ENCODE measurements at places on chromosomes 1 and 21.

GRCh38 chr1:159786465-159786864 lies 5.7 kb downstream of the DUSP23 start:
- DNase-seq: no peak

DNA sequence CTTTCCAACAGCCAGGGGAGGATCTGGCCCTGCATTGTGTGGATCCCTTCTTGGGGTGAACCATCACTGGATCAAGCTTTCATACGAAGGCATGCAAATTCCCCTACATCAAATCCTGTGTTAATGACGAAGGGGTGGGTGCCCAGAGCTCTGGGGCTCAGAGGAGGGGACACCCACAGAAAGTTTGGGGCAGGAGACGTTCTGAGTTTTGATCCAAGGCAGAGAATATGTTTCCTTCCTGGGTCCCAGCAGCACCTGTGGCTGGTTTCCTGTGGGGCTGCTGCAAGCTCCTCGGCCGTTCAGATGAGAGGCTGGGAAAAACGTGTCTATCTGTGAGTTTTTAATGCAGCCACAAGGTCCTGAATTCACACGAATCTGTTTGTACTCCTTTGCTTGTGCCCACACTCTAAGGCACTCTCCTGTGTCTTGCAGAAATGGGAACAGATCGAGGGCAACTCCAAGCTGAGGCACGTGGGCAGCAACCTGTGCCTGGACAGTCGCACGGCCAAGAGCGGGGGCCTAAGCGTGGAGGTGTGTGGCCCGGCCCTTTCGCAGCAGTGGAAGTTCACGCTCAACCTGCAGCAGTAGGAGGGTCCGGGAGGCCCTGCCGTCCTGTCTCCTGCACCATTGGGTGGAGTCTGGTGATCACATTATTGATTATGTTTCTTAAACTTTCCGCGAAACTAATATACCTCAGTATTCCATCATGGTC lies 147.1 kb downstream of the PGBD5 start:
- peak; percentile 23 for DNase-seq

DNA sequence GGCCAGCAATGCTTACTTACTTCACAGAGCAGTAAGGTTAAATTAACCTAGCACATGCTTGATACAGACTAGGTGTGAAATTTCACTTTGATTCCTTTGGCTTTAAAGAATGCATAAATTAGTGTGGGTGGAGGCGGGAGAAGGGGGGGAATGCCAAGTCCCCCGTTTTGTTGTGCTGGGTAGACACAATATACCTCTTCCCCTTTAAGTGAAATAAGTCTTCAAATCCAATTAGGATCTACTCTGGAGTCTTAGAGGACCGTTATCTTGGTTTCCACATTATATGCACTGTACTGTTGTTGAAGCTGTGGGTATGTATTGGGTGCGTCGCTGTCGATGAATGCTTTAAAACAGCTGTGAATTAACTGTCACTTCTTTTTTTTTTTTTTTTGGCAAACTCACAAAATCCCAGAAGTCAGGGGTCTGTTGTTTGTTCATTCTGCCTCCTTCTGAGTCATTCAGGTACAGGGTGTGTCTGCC lies 1.6 kb upstream of the S1PR1 start:
- no peak for DNase-seq

DNA sequence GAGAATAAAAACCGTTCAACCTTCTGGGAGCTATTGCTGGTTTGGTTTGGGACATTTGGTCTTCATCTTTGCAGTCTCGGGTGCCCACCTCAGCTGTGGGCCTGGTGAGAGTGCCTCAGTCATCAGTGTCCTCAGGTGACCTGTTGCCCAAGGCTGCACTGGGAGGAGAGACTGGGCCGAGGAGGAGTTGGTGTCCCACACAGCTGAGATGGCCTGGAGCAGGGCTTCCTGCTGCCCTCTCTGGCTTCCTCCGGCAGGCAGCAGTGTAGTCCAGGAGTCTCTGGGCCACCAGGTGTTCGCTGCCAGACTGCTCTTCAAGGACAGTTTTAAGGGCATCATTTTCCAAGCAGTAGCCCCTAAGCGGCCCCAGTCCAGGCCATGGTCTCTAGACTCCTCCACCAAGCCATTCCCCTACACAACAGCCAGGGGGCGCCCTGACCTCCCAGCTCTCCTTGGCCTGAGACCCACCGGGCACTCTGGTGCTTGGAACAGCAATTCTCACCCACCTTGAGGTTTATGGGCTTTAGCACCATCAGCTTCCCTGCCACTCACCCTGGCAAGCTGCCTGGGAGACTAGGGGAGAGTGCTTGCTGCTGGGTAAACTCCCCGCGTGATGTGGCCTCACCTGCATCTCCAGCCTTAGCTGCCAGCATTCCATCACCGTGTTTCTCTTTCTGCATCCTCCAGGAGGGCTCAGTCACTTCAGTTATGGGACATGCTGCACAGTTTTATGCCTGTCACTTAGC lies 9.1 kb upstream of the SYTL1 start:
- DNase-seq: peak; percentile 56

DNA sequence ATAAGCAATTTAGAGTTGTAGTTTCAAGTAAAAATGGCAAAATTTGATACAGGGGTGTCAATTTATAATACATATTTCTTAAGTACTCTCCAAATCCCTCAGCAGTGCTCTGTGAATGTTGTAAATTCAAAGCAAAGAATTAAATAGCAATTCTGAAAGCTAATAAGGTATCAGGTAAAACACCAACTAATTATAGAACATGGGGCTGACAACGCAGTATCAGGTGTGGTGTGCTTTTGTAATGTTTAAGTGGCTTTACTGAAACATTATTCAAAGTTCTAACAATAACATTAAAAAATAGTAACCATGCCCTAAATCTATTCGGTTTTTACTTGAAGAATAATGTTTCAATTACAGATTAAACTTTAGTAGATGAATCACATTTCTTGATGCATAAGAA lies 1271.2 kb upstream of the ADGRL2 start:
- no peak for DNase-seq

GRCh38 chr1:76092812-76093211 lies 18.3 kb downstream of the ST6GALNAC3 start:
- no peak for DNase-seq

DNA sequence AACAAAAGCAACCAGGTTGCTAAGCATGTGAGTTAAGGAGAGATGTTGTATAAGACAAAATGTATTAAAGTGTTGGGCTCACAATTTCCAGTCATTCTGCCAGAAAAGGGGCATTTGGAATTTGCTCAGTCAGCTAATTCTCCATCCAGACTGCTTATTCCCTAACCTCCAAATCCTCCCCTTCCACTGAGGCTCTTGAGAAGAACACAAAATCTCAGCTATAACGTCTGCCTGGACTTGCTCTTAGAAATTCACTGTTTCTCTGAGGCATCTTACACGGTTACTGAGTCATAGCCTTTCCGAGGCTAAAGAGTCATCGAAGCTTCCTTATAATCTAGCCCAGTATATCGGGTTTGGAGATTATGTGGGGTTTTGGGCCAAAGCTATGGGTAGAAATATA lies 548.2 kb upstream of the ADGRL4 start:
- no peak for DNase-seq

DNA sequence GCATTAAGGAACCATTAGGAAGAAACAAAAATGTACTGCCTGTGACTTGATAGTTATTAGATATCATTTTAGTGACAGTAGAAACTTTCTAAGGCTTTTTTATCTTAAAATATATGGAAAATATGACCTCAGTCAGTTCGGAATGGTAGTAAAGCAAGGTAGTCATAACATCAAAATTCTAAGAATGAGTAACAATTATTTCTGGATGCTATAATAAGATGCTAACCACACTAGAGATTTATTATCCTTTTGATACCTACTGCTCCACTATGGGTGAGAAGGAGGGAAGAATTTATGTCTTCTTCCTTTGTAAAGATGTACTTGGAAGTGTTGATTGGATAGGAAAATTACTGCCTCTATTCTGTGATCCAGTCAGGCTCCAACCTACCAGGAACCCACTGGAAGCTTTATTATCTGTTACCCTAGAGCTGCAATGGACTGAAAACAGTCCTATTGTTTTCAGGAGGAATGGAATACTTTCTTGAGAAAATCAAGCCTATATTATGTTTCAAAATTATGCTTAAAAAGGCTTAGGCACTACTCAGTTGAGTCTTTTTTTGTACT lies 8.8 kb downstream of the FMN2 start:
- no peak for DNase-seq

GRCh38 chr1:86499987-86500593 lies 31.4 kb downstream of the CLCA1 start:
- peak; percentile 86 for DNase-seq

DNA sequence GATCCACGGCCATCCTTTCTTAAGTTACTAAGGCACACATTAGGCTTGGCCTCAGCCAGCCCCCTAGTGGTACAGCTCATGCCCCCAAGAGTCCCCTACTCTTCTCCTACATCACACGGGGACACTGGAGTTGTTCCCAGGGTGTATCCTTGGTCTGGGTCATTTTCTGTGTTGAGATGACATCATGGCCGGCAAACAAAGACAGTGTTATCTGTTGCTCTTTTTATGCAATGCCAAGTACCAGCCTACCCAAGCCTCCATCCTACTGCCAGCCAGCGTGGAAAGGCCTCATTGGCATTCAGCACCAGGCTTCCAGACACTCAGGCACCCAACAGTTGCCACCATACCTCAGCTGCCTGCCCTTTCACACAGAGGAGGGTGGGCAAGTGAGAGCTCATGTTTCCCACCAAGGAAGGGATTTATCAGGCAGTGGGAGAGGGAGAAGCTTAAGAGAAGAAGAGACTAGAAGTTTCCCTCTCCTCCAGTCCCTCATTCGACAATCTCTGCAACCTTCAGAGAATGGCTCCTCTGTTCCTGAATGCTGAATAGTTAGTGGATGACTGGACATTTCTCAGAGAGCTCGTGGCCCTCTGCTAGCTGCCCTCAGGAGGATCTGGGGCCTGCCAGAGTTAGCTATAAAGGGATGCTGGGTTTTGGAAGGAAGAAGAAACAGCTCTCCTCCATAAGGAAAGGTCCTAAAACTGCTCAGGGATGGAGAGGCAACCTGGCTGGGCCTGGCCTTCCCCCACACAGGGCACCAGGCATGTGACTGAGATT lies 17.7 kb downstream of the CBR1 start:
- DNase-seq: no peak

Data from Kasumi-1 (cell line).